ENCODE measurements at places on chromosomes 2 and 18.

DNA sequence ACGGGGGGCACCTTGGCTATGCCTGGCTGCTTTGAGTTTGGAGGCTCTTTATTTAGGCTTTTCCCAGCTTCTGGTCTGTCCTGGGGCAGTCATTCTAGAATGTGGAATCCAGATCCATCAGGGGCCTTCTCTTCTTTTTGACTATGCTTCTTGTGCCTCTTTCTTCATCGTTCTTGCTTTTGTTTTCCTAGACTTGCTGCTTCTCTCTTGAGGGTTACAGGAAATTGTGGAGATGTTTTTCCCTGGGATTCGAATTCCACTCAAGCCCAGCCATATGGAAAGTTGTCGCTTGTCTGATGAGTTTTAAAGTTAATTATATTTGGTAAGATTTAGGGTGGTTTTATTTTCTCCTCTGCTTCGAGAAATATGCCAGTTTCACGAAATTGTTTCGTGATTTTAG, 2.4 kb downstream of the GLI2 start:
- DNase-seq, result no peak

- peak; percentile 33 for DNase-seq
Measured at GRCh38 chr2:234536178-234536965, 39.5 kb upstream of the ARL4C start.

- no peak for DNase-seq
Measured at GRCh38 chr2:41736105-41736567, 311.7 kb upstream of the PKDCC start.

- DNase-seq, result no peak
Measured at GRCh38 chr2:236574424-236575145, 5.0 kb downstream of the ACKR3 start.

DNA sequence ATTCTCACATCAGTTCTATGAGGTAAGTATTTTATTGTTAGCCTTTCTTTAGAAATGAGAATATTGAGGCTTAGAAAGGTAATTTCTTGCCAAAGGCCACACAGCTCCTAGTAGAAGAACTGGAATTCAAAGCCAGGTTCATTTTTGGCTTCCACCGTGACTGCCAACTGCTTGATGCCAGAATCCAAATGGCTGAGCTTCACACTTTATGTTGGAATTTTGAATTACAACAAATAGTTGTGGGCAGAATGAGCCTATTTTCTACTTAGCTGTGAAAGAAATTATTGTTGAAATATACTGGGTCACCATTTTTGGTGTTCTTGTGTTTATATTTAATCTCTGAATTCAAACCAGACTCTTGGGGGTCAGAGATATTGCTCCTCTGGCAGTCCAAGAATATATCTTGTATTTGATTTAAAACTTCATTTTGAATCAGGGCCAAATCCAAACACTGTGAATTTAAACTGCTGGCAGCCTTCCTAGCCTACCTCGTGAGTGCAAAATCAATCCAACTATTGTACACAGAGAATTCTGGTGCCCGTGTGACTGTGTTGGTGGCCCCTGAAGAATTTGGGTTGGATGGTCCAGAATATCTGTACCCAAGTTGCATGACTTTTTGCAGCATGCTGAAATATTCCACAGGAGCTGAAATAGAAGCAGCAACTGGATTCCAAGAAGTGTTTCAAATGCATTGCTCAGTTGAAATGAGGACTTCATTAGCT, 35.6 kb upstream of the LPIN1 start:
- no peak for DNase-seq

DNA sequence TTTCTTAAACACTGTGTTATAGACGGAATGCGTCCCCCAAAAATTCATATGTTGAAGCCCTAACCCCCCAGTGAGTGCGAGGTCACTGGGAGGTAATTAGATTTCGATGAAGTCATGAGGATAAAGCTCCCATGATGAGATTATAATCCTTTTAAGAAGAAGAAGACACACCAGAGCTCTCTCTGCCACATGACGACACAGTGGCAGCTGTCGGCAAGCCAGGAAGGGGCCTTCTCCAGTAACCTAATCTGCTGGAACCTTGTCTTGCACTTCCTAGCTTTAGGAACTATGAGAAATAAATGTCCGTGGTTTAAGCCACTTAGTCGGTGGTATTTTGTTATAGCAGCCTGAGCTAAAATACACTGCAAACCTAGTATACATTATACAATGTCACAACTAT, 12.3 kb downstream of the TMEM237 start:
- no peak for DNase-seq

- no peak for DNase-seq
Measured at GRCh38 chr2:17803497-17803896, 12.8 kb upstream of the MSGN1 start.

- no peak for DNase-seq
Measured at GRCh38 chr2:121429927-121430520, 100.7 kb upstream of the RNU4ATAC start.

DNA sequence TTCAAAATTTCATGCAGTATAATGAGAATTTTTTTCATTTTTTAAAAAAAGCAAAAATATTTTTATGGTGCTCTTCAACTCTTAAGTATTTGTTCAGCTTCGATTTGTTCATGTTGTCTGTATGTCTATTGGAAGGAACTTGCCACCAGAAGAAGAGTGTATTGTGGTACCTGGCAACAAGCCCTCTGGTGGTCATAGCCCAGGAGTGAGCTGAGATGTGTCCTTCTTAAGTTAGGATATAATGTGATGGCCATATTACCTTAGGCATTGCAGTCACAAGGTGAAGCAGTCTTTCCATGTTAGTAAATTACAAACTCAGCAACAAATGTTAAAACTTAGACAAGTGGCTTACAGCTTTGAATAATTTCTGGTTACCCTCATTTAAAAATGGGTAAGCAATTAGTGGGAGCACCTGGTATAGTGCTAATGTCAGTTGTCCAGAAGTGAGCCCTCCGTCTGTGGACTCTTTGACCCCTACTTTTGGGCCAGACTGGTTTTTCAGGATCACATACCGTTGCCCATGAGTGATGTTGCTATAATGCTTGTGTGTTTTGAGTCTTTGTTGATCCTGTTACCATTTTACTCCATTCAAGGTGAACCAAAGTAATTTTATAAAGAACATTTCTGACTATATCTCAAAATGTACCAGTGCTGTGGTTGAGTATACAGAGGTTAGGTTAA, 57.4 kb downstream of the MYO1B start:
- peak; percentile 34 for DNase-seq

- DNase-seq, result no peak
Measured at GRCh38 chr2:232465061-232465460, 9.1 kb downstream of the ALPI start.

DNA sequence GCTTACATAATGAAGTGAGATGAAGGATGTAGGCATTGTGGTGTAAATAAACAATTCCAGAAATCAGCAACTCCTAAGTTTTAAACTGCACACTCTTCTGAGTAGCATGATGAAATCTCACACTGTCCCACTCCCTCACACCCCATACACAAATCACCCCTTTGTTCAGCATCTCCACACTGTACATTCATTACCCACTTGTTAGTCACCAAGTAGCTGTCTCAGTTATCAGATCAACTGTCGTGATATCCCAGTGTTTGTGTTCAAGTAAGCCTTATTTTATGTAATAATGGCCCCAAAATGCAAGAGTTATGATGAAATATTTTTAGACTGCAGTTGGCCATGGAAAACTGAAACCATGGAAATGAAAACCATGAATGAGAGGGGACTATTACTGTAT, 135.7 kb downstream of the GRB14 start:
- DNase-seq, result no peak

- no peak for DNase-seq
Measured at GRCh38 chr2:33730193-33730592, 131.1 kb upstream of the FAM98A start.

DNA sequence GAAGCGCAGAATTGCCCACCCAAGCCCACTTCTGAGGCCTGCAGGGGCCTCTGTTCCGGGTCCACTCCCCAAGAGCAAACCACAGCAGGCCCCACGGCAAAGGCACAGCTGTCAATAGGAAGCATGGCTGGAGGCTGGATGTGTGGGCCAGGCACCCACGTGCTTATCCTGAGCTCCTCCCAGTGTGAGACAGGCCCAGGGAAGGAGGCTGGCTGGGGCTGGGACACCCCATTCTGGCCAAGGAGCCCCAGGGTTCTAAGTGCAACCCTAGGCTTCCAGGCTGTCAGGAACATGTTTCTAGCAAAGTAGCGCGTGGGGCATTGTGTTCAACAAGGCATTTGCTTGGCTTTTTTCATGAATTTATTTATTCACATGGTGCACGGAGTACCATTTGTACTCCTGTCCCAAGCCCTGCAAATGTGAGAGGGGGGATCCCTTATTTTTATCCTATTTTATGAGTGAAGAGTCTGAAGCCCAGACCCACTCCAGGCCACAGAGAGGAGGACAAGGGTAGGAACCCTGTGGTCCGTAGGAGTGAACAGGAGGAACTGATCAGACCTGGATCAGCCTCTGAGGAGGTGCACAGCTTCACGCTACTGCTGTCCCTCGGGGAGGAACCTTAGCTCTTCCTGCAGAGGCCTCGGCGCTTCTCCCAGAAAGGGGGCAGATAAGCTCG, 6.1 kb upstream of the RAB17 start:
- DNase-seq, result no peak

DNA sequence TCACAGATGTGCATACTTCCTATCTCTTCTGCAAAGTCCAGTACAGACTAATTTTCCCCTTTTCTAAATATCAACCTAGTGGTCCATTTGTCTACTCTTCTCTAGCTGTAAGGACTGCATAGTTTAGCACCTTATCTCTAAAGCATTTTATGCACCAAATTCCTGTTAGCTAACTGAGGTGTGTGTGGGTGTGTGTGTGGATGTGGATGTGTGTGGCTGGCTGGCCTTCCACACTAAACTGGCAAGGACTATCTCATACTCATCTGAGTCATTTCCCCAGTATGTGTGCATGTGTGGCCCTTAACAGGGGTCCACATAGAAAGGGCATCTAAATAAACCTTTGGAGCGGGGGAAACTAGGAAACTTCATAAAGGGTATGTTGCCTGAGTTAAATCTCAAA, 139.6 kb downstream of the TTC32 start:
- no peak for DNase-seq

DNA sequence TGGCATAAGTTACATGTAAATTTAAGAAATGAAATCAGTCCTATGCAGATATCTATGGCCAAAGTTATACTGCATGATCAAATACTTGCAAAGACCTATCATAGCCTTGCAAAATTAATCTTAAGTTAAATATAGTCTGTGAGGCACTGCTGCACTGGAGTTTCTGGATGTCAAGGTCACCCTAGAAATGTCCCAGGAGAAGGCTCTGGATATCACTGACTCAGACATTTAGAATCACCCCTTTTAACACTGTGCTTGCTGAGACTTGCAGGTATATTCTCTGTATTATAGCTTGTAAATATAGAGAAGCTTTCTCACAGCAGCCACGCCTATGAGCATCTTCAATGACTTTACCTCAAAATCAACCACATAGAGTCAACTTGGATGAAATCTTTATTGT, 51.5 kb downstream of the ETAA1 start:
- DNase-seq, result no peak

Measured in SHP77 treated with DMSO at 0.1 percent for 48 hours (cell line).